SK-N-SH treated with all-trans-retinoic acid at 6 μM for 48 hours (cell line): ENCODE measurements at places on chromosomes 11 and 22.
A peak's percentile ranks its signal among the peaks of the same experiment; 100 is the strongest.

- ATAC-seq: no peak
Measured at GRCh38 chr11:117287668-117288067, 3.5 kb upstream of the BACE1-AS start.

GRCh38 chr11:121714351-121714750 is 261.6 kb upstream of the SORL1-AS1 start:
- ATAC-seq: no peak

GRCh38 chr11:74086242-74086884 is 77.5 kb upstream of the UCP3 start:
- no peak for ATAC-seq

DNA sequence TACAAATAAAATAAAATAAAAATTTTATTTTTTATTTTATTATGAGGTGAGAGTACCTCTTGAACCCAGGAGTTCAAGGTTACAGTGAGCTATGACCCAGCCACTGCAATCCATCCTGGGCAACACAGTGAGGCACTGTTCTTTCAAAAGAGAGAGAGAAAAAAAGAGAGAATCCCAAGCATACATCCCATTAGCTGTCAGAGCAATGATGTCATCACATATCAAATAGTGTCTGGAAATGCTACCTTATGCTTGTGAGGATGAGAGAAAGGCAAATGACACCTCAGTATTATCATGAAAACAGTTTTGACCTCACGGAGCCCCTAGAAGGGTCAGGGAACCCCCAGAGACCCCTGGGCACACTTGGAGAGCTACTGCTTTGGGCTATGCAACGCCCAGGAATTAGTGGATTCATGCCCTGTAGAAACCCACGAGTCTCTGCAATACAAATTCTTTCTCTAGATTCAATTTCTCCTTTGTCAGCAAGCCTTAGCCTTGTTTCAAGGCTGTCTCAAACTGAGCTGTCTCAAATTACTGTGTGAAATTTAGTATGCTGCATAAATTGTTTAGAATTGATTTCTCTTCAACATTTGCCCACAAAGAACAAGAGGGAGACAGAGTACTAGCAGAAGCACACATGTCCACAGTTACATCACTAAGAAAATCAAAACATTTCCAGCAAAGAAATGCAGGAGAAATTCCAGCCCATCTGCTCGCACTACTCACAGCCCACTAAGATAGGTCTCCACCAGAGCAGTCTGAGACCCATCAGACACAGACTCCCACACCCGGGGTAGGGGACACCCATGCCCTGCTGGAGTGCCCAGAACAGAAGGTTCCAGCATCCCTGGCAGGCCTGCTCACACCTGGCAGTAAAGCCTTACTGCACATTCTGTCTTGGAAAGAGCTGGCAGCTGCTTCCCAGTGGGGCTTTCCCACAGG is 18.1 kb downstream of the DGCR2 start:
- peak; percentile 47 for ATAC-seq

DNA sequence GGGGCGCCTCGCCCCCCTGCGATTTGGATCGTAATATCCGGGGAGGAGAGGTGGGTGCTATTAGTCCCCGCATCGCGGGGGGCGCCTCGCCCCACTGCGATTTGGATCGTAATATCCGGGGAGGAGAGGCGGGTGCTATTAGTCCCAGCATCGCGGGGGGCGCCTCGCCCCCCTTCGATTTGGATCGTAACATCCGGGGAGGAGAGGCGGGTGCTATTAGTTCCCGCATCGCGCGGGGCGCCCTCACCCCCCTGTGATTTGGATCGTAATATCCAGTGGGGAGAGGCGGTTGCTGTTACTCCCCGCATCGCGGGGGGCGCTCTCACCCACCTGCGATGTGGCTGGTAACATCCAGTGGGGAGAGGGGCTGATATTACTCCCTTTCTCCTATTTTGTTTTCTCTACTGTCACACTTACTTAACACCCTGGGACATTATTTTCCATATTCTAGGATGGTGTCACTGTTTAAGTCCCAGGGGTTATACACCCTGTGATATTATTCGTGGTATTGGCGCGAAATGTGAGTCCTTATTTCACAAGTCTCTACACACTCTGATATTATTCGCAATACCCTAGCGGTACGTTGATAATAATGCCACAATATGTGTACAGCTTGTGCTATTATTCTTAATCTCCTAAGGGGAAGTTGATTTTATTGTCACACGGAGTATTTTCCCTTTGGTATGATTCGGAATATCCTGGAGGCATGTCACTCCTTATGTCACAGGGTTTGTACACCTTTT is 57.8 kb upstream of the ALDH3B2 start:
- ATAC-seq: peak; percentile 94
